ENCODE measurements at places on chromosomes 6 and 20.

DNA sequence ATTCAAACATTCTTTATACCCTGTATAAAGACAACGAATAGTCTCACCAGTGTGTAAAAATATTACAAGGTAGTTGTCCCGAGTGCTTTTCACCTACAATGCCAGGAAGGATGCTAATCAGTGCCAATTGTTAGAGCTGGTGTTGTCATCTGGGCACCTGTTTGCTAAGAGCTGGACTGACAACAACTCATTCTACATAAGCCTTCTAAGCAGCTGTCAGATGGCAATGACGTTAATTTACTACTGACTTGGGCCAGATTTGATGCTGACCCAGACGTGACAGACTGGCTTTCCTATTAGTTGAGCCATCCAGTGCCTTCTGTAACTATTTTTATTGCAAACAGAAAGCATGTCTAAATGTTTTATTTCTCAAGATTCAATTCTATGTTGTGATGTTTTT, 355.2 kb downstream of the ADGRB3 start:
- DNase-seq, result no peak

- peak; percentile 33 for DNase-seq
Measured at GRCh38 chr20:33812908-33813462, 1.8 kb downstream of the CHMP4B start.

- DNase-seq, result no peak
Measured at GRCh38 chr6:160756871-160757270, 54.8 kb downstream of the PLG start.

DNA sequence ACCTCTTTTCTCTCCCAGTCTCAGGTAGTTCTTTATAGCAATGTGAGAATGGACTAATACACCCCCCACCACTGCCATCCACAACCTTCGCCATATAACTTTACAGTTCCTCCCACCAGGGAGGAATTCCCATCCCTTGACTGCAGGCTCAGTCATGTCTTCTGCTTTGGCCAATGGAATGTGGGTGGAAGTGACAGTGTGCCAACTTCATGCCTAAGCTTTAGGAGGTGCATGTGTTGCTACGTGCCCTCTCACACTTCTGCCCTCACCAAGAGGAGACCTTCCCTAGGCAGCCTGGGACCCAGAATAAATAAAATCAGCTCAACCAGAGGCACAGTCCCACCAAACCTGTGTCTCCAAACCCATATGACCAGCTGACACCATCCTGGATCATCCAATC, 33.0 kb upstream of the LRRN4 start:
- no peak for DNase-seq

DNA sequence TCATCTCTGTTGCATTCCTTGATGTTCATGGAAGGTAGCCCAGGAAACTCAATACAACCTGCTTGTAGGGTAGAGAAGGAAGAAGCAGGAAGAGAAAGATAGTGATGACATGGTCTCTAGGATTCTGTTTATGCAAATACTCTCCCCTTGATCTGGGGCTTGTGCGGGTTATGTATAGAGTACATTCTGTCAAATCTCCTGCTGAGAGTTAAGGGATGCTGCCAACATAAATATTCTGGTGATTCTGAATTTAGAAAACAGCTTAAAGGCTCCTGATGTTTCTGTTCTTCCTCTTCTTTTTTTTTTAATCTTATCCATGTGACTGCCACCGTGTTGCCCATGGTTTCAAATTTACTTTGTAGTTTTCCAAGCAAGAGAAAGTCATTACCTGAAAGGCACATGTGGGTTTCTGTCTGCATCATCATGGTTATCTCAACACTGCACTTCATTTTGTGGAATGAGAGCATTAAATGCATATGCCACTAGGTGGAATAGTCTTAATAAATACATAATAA, 150.6 kb downstream of the RPS12 start:
- DNase-seq, result no peak

DNA sequence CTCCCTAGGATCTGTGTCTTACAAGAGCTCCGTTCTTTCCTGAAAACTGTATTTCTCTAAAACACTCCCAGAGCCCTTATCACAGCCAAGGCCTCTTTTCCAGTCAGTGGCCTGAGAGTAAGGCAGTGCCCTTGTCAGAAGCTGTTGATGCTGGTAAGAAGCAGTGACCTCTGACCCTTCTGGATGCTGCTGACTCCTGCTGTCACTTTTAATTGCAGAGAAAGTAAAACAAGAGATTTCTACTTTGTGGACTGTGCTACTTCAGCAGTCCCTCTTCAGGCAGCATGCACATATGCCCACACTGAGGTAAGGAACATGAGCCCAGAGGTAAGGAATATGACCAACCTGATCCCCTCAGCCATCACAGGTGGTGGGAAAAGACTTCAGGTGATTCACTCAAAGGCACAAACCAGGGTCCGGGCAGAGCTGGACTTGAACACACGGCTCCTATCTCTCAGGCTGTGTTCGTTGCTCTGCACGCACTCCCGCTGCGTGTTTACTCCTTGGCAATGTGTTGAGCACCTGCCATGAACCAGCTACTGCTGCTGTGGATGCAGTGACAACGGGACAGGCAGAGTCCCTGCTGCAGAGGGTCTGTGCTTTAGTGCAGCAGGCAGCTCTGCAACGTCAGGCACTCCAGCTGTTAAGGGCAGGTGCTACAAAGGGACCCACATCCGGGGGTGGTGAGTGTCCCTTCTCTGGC, 201.9 kb upstream of the CST7 start:
- DNase-seq, result no peak

DNA sequence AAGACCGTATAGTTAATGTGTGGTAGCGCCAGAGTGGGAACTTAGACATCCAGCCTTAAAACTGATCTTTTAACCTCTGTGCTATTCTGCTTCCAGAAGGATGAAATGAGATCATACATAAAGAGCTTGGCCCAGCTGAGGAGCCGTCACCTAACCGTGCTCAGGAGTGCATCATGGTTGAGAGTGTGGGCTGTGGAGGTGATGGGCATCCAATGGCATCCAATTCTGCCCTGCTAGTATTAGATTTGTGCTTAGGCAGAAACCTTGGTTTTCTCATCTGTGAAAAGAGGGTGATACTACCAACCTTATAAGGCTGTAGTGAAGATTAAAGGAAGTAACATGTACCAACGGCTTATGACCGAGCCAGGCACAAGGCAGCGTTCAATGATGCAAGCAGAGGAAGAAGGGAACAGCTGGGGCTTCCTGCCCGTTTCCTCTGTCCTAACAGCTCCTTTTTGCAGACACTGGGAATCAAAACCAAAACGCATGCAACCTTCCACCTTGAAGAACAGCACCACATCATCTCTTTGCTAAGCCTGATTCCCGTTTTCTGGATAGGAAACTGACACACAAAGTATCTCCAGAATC, 1.3 kb downstream of the SLC22A16 start:
- no peak for DNase-seq

GRCh38 chr6:6920987-6921313, 186.8 kb upstream of the RREB1 start:
- DNase-seq, result no peak

DNA sequence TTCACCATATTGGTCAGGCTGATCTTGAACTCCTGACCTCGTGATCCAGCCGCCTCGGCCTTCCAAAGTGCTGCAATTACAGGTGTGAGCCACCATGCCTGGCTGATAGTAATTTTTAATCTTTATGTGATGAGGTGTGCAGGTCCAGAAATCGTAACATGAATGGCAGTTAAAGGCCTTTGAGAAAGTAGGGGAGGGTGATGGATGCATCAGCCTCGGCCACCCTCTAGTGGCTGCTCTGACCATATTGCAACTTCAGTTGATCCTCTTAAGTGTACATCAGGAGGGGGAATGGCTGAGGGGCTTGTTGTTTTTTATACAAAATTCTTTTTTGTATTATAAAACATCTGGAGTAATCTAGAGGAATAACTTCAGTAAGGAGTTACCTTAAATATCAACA, 193.0 kb downstream of the ZFAND3 start:
- peak; percentile 42 for DNase-seq

DNA sequence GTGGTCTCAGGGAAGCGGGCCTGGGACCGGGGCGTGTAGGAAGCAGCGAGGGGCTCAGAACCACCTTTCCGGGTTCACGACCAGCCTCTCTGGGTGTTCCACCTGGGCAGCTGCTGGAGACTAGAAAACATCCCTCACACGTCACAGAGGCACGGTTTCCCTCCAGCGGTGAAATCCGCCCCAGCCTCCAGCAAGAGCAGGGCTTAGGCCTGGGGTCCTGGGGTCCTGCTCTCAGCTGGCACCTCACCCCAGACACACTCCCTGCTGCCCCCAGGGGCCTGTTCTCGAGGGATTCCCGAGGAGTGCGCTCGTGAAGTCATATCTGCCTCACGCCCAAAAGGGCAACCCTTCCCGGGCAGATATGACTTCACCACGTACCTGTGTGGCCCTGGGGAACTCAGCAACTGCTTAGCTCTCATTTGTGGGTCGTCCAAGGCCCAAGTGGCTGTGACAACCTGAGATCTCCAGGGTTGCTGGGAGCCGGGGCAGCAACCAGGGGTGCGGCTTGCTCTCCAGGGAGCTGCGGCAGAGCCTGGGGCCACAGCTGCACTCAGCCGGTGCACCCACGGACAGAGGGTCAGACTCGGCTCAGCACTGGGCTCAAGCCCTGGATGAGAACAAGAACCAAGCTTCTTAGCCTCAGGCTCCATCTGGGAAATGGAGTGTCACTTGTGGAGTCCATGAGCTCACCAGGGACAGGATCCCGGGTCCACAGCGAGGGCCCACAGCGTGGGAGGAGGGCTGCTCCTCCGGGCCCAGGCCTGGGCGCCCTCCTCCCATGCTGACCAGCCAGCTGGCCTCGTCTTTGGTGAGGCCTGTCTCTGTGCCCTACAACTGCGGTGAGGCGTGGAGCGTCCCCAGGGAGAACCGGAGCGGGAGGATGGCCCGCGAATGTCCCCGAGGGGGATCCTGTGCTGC, 661 bp downstream of the FNDC11 start:
- no peak for DNase-seq

- no peak for DNase-seq
Measured at GRCh38 chr6:19905584-19905983, 68.4 kb downstream of the ID4 start.

DNA sequence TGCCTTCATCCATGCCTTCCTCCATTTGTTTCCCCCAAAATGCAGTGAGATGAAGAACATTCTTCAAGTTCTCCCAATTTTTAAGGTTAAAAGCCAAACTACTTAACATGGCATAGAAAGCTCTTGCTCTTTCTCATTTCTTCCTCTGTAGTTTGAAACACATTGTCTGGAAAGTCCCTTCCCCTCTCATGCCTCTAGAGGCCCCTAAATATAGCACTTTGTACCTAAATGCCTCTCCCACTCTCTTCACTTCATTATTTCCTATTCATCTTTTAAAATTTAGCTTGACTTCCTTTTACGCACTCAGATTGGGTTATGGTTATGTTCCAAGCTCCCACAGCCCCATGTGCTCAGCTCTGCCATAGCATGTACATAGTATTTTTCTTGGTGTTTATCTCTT, 389.3 kb downstream of the HDGFL1 start:
- DNase-seq, result no peak

- DNase-seq, result no peak
Measured at GRCh38 chr6:160883999-160884398, 107.6 kb upstream of the MAP3K4 start.

- peak; percentile 66 for DNase-seq
Measured at GRCh38 chr6:157804448-157805327, 18.4 kb upstream of the SNX9 start.
